ENCODE measurements at places on chromosomes 4 and X.

- DNase-seq, result no peak
Measured at GRCh38 chrX:31708116-31708515, 636.3 kb upstream of the FTHL17 start.

- DNase-seq, result no peak
Measured at GRCh38 chr4:92968556-92968955, 664.8 kb downstream of the GRID2 start.

- no peak for DNase-seq
Measured at GRCh38 chrX:52811065-52811625, at the start of gene XAGE5. Gene XAGE5, plus strand, starts transcription at chrX:52811287. Its CDS starts 1,280 bp downstream, at chrX:52812567.

- no peak for DNase-seq
Measured at GRCh38 chrX:24124244-24124799, 25.2 kb upstream of the ZFX start.

DNA sequence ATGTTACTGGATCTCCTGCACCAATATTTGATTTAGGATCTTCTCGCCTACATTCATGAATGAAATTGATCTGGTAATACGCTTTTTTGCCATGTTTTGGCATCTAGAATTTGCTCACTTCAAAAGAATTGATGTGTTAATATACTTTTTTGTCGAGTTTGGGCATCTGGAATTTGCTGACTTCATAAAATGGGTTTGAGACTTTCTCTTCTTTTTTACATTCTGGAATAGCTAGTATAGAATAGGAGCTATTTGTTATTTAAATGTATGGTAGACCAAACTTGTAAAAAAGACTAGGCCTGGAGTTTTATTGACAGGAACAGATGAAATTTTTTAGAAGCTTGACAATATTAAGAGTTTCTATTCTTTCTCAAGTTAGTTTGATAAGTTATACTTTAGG lies 404.9 kb upstream of the TENM3 start:
- DNase-seq, result no peak

GRCh38 chrX:100695302-100695701 lies 36.6 kb downstream of the SYTL4 start:
- no peak for DNase-seq

DNA sequence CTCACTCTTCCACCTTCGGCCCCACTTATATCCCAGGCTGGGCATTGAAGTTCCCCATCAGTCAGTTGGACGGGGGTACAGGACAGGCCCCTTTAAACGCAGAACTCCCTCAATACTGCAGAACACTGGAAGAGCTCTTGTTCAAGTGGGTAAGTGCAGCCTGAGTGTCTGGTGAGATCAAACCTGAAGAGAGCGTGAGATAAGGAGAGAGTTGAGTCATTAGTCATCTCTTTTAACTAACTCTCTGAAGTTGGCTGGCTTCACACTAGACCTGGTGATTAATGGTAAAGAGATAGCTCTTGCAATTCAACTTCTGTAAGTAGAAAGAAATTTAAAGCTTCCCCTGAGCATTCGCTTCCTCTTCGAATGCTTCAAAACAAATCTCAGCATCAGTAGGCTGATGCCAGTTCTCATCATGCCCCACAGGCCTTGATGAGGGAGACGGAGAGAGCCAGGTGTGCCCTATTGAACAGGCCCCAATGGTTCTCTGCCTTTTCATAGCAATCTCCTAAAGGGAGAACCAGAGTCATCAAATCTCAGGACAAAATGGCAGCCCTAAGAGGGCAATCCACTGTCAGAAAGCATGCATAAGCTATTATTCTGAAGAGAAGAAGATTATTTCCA lies 41.0 kb upstream of the JADE1 start:
- DNase-seq, result no peak

GRCh38 chr4:189385579-189385978 lies 555.1 kb upstream of the FRG1 start:
- DNase-seq, result no peak

DNA sequence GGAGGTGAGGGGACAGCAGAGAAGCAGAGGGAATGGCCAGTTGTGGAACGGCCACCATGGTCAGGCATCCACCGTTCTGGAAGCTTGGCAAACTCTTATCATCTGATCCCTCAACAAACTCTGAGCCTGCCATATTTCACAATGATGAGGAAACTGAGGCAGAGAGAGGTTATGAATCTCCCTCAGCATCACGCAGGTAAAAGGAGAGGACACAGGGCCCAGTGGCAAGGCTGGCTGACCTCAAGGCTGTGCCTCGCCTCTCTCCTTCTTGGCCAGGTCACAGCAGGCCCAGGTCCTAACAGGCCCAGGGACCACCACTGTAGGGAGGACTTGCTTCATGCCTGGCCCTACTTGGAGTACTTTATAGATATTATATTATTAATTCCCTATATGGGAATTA lies 242.8 kb downstream of the EVC2 start:
- no peak for DNase-seq

- DNase-seq, result no peak
Measured at GRCh38 chrX:86149119-86149518, 868 bp downstream of the DACH2 start.

- DNase-seq, result no peak
Measured at GRCh38 chrX:118536687-118537461, 41.3 kb downstream of the DOCK11 start.

DNA sequence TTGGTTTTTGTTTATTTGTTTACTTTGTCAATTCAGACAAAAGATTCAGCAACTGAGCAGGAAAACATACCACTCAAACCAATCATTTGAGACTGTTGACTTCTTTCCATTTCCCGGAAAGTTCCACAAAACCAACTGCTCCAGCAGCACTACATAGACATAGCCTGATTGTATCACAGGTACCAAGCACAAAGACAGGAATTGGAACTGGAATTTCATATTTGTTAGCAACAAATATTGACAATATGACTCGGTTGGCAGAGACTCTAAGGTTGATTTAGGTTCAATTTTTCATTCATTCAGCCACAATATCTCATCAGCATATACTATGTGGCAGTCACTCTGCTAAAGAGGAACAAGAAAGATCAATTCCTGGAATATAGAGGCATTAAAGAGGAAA lies 364.0 kb downstream of the ZIC3 start:
- no peak for DNase-seq

DNA sequence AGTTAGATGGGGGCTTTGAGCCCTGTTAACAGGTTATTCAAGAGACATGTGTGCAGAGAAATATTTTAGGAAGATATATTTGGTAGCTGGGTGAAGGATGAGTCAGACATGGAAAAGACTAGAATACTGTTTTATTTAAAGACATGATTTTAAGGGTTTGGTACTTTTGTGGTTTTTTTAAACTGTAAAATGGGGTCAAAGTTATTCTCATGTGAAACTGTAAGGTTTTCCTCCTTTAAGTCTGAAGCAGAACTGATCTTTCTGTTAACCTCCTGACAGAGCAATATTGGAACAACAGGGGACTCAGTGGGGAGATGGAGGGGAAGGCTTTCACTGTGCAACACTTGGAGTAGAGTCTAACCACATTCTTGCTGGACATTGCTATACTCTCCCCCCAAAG lies 112.4 kb upstream of the LSM6 start:
- DNase-seq, result no peak

- DNase-seq, result no peak
Measured at GRCh38 chr4:72394012-72394663, 174.9 kb downstream of the ADAMTS3 start.

- no peak for DNase-seq
Measured at GRCh38 chrX:109448282-109448938, 33.5 kb downstream of the GUCY2F start.

GRCh38 chr4:78222575-78223186 lies 165.6 kb downstream of the FRAS1 start:
- DNase-seq, result no peak

DNA sequence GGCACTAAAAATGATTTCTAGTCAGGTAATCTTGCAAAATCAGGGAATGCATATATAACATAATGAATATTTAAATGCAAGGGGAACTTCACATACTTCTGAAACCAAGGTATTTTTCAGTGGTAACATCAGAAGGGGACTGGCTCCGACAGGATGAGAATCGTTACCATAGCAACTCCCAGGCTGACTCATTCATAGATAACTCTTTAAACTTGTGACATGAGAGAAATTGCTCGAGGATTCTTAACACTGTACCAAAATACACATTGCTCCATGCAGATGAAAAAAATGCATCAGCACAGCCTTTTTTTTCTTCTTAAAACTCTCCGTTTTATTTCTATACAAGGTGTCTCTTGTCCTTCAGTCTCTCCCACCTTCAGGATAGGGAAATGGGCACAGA lies 114.3 kb downstream of the GABRB1 start:
- DNase-seq, result no peak

- no peak for DNase-seq
Measured at GRCh38 chrX:27444093-27444908, 18.8 kb downstream of the PPP4R3C start.

DNA sequence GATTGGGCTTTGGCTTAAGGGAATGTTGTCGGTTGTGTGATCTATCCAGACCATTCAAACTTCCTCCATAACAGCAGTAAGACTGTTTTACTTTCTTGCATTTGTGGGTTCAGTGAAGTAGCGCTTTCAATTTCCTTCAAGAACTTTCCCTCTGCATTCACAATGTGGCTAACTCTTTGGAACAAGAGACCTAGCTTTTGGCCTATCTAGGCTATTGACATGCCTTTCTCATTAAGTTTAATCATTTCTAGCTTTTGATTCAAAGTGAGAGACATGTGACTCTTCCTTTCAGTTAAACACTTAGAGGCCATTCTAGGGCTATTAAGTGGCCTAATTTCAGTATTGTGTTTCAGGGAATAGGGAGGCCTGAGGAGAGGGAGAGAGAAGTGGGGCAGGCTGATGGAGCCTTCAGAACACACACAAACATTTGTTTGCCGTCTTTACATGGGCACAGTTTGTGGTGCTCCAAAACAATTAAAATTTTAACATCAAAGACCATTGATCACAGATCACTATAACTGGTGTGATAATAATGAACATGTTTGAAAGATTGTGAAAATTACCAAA lies 34.1 kb downstream of the ADH5 start:
- DNase-seq, result no peak

GRCh38 chrX:20913760-20914159 lies 460.5 kb upstream of the CNKSR2 start:
- DNase-seq, result no peak

DNA sequence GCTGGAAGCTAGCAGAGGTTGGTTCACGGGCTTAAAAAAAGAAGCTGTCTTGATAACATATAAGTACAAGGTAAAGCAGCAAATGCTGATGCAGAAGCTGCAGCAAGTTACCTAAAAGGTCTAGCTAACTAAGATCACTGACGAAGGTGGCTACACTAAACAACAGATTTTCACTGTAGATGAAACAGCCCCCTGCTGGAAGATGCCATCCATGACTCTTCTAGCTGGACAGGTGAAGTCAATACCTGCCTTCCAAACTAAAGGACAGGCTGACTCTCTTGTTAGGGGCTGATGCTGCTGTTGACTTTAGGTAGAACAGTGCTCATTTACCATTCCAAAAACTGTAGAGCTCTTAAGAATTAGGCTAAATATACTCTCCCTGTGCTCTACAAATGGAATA lies 99.5 kb downstream of the FBXW7 start:
- no peak for DNase-seq

DNA sequence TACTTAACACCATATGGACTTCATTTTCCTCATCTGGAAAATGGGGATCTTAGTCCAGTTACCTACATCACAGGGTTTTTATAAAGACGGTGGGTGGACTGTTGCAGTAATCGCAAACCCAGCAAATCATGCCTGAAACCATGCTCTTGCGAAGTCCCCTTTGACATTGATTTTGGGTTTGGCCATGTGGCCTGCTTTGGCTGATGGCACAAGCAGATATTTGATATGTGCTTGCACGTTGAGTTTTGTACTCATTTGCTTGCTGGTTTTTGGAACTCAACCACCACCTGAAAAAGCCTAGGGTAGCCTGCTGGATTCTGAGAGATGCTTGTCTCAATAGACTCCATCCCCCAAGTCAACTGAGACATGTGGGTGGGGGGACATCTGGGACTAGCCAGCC lies 14.4 kb upstream of the KLHL2 start:
- DNase-seq, result no peak

DNA sequence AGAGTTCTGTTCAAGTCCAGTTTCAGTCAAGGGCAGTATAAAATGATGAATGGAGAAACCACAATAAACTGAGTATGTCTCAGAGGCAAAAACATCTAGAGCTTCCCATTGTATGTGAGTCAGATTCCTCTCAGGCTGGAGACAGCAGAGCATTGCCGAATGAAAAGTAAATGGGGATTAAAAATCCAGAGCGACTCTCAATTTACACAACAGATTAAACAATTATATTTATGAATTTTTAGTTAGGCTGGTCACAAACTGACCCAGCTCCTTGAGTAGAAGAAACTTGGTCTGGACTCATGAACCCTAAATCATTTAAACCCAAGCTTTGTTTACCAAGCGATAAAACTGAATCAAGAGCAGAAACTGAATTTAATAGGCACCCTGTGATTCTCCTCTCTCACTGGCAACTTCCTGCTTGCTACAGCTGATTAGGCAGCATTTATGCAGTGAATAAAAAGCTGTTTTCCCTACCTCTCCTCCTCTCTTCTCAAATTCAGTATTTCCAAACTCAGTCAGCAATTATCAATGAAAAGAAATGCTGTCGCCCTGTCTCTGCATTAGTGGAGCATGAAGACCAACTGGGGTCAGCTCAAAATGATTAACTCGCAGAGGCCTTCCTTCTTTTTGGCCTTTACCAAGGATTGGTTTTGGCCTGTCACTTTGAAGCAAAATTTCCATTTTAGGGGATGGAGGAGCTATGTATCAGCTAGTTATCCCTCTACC lies 568.0 kb downstream of the PDHA2 start:
- no peak for DNase-seq

- no peak for DNase-seq
Measured at GRCh38 chrX:41382714-41383645, 49.0 kb downstream of the DDX3X start.

DNA sequence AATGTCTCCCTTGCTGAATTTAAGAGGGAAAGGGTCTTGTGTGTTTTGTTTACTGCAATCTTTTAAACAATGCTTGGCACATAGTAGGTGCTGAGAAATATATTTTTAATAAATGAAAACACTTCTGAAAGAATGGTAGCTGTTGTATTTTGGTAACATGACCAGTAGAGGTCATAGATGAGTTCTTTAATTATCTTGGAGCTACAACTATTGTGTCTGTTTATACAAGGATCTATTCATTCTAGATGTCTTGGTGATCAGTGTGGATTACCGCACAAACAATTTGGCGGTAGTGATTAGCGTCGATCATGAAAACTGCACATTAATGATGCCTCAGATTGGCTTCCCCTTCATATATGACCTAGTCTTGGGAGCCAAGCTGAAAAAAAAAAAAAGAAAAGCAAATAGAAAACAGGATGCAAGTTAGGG lies 21.4 kb upstream of the SCRG1 start:
- no peak for DNase-seq

- no peak for DNase-seq
Measured at GRCh38 chr4:111631215-111631999, 513.8 kb upstream of the FAM241A start.

DNA sequence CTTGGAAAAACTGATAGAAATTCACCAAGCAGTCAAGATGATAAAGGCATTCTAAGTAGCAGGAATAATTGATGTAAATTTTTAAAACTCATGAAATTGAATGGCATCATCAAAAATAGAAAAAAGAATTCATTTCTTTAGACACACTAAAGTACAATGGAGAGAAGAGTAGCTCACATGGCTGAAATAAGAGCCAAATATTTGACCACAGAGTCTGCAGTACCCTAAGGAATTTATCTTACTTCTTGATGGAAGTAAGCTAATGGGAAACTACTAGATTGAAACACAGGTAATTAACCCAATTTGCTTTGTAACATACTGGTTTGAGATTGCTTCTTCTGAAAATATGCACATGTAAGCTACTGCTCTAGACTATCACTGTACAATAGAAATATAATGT lies 70.8 kb upstream of the GPM6A start:
- no peak for DNase-seq

Data from MG63 (cell line).